GM12891 (cell line): ENCODE measurements at places on chromosomes 11 and 22.

GRCh38 chr22:36775586-36775963 is 344 bp downstream of the IFT27 start:
- peak; percentile 30 for DNase-seq

DNA sequence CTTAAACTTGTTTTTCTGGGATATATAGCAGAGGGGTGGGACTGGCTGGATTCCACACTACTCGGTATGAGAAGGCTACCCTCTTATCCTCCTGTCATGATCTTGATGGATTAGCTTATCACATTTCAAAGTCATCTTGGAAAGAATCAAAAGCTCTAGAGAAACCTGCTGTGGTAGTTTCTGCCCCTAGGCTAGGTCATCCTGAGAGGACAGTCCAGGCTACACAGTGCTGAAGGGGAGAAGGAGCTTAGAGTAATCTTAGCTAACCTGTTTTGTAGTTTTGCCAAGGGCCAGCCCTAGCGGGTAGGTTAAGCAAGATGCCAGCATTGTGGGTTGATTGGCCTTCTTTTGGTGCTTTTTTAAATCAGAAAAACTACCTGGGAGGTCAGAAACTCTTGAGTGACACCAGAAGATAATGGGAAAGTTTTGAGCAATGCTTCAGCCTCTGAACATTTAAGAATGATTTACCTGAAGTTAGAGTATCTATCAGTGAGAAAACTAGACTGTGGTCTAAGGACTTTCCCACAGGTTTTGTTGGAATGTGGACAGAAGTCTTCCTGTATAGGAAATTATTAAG is 21.3 kb downstream of the PIWIL4 start:
- no peak for DNase-seq

DNA sequence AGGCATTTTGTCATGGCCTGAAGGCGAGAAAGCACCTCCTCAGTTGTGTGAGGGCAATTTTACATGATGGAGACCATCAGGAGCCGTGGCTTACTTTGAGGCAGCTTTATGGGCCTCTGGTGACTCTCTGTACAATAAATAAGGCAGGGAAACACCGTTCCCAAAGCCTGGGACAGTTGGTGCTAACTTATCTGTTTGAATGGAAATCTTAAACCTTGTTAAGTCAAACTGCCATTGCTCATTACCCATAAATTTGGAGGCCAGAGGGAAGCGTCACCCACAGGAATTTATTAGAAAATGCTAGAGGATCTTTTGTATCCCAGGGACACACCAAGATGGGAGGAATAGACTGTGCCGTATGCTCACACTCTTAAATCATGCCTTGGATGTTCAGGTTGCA is 1156.9 kb downstream of the BRD1 start:
- no peak for DNase-seq

- no peak for DNase-seq
Measured at GRCh38 chr22:46905415-46905814, 143.0 kb downstream of the TBC1D22A start.

- DNase-seq = no peak
Measured at GRCh38 chr11:70313945-70314344, 43.5 kb downstream of the PPFIA1 start.

DNA sequence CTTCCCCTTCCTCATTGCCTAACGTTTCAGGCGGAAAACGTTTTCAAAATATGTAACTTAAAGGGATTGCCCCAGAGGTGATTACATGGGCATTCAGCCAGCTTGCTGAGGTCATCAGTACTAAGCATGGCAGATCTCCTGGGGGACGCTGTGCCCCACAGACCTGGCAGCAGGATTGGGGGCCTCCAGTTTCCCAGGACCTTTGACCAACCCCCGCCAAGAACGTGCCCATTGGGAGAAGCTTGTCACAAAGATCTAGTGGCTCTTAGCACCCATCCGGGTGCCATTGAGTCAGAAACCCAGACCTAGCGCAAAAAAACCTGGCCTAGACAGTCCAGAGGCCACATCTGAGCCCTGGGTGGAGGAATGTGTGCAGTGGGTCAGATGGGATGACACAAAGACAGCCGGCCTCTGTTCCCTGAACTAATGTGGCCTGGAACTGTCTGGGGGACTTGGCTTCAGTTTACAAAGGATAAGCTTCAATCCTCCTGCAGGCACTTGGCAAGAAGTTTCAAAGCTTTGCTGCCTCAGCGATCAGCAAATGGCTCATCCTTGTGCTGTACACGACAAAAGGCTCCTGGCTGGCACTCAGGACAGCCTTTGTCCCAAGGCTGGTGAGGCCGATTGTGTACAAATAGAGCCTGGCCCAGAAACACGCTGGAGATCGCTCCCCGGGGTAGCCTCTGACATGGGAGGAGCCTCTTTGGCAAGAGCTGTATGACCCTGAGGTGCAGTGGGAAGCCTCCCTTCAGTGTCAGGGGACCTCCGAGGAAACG is 9.5 kb downstream of the C1QTNF6 start:
- DNase-seq = no peak

- DNase-seq = no peak
Measured at GRCh38 chr22:46638601-46639431, 18.6 kb downstream of the GRAMD4 start.

GRCh38 chr22:22248878-22249277 is 4.3 kb downstream of the VPREB1 start:
- no peak for DNase-seq

GRCh38 chr11:64745189-64745520 is 1.2 kb upstream of the RASGRP2 start:
- DNase-seq = peak; percentile 72

DNA sequence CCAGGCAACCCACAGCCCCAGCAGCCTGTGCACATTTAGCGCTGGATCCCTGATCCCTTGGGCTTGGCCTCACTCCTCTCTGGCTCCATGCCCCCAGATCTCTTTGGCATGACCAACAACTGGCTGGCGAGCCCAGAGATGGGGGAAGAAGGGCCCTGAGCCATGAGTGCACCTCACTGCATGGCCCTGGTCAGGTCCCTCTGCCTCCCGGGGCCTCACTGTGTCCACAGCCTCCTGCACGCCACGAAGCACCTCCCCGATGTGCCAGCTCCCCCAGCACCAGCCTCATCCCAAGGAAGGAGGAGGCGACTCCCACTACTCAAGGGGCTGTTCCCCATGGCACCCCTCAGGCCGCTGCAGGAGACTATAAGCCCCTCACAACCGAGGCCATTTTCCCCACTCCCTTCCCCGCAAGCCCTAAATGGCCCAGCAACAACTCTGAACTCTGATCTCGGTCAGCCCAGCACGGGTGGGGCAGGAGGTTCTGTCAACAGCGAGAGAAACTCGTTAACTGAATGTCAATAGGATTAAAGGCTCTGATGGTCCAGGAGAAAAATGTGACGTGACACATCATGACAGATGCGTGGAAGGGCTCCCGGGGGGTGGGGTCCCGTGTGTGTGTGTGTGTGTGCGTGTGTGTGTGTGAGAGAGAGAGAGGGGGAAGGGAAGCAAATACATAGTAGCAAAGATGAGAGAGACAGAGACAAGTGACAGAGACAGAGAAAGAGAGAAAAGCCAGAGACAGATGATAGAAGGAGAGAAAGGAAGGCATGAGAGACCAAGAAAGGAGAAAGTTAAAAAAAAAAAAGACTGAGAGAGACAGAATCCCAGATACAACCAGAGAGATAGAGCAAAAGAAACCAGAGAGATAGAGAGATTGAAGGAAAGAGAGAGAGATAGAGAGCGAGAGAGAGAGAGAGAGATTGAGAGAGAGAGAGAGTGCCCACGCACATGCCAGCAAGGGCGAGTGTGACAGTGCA is 28.4 kb upstream of the SYT7 start:
- no peak for DNase-seq

DNA sequence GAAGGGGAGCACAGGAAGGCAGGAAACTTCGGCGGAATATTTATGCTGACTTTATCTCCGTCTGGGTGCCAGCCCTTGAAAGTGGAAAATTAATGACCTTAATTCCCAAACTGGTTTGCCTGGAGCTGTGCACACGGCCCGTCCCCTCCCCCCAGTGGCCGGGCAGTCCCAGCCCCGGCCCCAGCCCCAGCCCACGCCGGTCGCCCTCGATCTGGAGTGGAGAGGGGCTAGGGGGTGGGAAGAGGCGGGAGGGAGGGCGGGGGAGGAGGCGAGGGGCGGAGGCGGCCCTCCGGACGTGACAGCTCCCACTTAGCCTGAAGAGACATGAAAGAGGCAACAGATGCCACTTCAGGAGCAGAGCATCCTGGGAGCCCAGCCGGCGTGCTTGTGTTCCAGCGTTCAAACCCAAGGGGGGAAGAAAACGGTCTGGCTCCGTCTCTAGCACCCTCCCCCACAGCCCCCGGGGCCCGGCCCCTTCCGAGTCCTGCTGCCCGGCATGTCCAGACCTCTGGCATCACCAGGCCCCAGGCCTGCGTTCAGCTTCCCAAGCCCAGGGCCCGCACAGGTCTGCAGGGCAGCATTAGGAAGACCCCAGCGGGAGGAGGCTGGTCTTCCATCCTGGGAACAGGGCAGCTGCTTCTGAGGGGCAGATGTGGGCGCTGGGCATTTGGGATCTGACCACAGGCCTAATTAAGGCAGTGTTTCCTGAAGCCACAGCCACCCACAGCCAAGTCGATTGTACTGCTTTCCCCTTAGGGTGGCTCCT is 20.0 kb upstream of the LMO1 start:
- DNase-seq = no peak

DNA sequence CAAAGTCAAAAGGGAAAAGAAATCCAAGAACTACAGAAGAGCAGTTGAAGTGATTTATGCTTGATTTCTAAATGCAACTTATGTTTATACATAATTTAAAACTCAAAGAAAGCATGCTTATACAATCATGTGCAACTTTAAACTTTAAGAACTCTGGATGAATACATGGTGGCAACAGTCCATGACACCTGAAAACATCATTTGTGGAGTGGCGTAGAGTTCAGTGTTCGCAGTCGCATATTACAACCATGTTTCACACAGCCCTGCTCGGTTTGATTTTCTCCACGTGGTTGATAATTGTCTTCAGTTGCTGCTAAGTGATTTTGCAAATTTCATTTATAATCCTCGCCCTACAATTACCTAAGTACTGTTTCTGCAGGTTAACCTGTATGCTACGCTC is 45.4 kb downstream of the DKK3 start:
- no peak for DNase-seq

DNA sequence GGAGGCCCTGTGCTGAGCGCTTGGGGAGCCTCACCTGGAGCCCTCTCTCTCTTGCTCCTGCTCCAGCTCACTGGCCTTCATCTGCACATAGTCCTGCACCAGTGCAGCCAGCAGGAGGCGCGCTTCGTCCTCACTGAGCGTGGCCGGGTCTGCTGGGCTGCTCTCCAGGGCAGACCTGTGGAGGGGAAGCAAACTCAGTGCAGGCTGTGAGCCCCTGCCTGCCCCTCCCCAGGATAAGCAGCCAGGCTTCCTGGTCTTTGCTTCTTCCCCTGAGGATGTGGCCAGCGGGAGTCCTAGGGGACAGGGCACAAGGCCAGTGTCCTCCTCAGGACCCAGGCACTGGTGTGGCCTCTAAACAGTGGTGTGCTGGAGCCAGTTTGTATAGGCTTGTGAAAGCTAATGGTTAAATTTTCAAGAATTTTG is 2.2 kb downstream of the CALCA start:
- DNase-seq = no peak

GRCh38 chr22:29348956-29349355 is 33.5 kb upstream of the RASL10A start:
- DNase-seq = no peak

DNA sequence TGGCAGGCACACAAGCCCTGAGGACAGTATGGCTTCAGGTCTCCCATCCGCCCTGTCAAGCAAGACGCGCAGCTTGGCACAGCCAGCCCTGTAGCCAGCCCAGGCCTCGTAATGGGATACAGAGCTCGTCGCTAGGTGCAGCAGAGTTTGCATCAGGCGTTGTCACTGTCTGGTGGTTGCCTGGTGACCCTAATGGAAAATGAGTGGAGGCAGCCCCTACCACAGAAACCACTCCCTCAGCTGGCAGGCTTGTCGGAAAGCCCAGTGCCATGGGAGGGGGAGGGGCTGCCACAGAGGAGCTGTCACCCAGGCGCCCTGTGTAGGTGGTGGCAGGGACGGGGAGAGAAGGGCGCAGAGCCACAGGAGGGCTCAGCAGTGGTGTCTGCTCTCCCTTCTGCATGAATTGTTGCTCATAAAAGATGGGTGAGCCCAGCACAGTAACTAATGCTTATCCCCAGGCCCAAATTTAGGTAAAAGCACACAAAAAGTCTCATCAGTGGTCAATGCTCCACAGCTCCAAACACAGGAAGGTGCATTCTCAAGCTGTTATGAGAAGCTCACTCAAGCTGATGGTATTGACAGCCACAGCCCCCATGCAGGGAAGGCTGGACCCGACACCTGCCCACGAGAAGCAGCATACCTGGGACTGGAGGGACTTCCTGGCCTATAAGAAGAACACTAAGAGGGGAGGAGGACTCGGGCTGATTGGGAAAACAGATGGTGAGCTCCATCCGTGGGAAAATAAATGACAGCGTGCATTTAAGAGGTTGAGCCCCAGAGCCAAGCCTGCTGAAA is 164.6 kb downstream of the ETS1 start:
- DNase-seq = no peak

DNA sequence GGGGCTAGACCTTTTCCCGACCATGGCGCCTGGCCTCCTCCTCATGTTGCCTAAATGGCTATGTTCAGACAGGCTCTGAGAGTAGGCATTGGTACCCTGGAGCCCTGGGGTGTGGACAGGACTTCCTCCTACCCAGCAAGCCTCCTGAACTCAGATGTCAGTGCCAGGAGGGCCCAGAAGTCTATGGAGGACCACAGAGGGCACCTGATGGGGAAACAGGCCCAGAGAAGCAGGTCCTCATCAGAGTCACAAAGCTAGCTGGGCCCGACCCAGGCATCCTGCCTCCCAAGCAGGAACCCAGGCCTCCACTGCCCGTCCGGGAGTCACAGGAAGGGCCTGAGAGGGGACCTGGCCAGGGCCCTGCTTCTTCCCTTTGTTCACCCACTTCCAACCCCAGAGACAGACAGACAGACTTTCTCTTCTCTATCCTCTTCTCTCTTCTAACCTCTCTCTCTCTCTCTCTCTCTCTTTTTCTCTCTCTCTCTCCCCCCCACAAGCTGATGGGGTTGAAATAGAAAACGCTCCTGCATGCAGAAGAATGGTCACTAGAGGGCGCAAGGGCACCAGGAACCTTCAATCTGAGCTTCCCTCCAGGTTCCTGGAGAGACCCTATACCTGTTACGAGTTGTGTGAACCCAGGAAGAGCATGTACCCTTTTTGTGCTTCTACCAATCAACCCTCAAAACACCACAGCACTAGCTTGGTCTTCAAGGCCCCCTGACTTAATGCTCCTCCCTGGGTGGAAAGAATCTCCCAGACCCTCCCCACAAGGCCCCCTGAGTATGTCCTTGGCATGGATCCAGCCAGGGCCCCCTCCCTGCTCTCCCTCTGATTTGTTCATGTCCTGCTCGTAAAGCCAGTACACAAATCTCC is 27.1 kb downstream of the ARAP1 start:
- peak; percentile 63 for DNase-seq
